ENCODE measurements at places on chromosomes 4 and X. TPM values are rescaled to one million over a fixed set of nuclear protein-coding genes. Genes with fewer than 3 reads are reported as not detected.

Gene GLRA3
- total RNA-seq = 0.60 TPM

Gene DTHD1
- total RNA-seq = not detected

Gene MAGED2
- 303 TPM for total RNA-seq

DNA sequence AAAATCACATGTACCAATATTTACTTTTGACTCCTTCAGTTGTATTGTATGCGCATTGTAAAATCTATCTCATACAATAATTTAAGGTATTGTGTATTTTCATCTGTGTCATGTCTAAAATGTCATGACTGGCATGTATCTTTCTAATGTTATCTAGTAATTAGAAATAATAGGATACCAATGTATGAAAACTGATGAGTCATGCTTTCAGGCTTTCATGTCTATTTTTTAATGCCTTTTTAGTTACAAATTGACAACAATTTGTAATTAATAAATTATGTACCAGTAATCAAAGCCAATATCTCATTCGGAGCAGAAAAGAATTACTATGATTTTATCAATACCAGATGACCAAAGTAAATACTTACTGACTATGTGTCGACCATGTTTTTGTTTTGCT lies 107.7 kb downstream of the GALNTL6 start:
- peaks cover 3% of the 10 kb centered on the region for H3K27me3 ChIP-seq
- H3K27ac ChIP-seq = no peak overlapping the region
- H3K4me3 ChIP-seq = no peak overlapping the region
- H3K36me3 ChIP-seq = no peaks in the 10 kb centered on the region
- no peaks in the 10 kb centered on the region for H3K4me1 ChIP-seq

- no peaks in the 10 kb centered on the region for H3K27me3 ChIP-seq
- no peak overlapping the region for H3K4me3 ChIP-seq
- H3K36me3 ChIP-seq = no peaks in the 10 kb centered on the region
These were observed 32.7 kb upstream of the FAM9C start for GRCh38 chrX:13077168-13077567.

Gene PDCL2
- not detected for total RNA-seq

DNA sequence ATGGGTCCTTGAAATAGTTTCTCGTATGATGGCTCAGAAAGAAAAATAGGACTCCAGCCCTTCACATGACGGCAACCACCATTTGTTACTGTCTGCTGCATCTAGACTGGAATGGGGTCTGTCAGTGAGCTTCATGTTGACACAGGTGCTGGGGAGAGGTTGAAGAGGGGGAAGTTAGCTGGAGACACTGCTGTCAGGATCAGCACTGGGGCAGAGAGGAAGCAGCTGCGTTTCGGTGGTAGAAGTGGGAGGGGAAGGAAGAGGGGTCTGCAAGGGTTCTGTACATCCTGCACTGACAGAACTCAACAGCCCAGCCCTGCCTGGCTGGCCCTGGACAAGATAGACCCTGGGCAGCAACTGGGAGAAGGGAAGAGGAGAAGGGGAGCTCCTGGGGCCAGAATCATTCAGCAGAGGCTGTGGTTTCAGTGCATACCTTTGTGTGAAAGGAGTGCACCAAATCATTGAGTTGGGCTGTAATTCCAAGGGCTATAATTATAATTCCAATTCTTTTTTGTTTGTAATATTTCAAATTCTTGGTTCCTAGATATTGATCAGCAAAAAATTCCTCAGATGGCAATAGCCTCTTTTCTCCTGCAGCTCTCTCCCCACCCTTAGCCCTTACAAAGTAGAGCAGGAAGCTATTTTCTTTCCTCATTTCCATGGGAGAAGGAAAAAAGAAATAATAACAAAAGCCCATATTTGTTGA lies 119.4 kb upstream of the C1GALT1C1 start:
- H3K27ac ChIP-seq = no peak overlapping the region
- DNase-seq = no peak
- H3K36me3 ChIP-seq = no peaks in the 10 kb centered on the region
- no peaks in the 10 kb centered on the region for H3K27me3 ChIP-seq
- H3K4me3 ChIP-seq = peak overlapping the region; percentile 11

- peaks cover 21% of the 10 kb centered on the region for H3K27me3 ChIP-seq
- H3K4me3 ChIP-seq = peak overlapping the region; percentile 95
- H3K27ac ChIP-seq = no peak overlapping the region
- DNase-seq = no peak
- H3K4me1 ChIP-seq = peaks cover 31% of the 10 kb centered on the region
These were observed 1.3 kb downstream of the QDPR start for GRCh38 chr4:17510582-17510981.

DNA sequence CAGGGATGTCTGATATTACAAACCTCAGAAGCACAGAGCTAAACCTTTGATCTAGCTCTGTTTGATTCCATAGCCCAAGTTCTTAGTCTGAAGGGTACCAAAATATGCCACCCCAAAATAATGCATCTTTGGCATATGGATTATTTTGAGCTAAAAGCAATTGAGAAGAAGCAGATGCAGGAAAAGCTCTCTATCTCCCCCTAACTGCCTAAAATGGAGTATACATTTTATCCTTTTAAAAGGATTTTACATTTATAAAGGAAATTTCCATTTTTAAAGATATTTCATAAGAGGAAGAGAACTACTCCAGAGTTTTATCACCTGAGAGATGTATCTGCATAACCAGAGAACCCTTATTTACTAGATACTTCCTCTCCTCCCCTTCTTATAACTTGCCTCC lies 158.7 kb downstream of the ZNF674 start:
- H3K4me1 ChIP-seq = no peaks in the 10 kb centered on the region
- H3K36me3 ChIP-seq = no peaks in the 10 kb centered on the region
- no peak for DNase-seq
- no peaks in the 10 kb centered on the region for H3K27me3 ChIP-seq

- no peaks in the 10 kb centered on the region for H3K27me3 ChIP-seq
- peaks cover 4% of the 10 kb centered on the region for H3K4me1 ChIP-seq
- no peak overlapping the region for H3K4me3 ChIP-seq
- H3K36me3 ChIP-seq = no peaks in the 10 kb centered on the region
- no peak overlapping the region for H3K27ac ChIP-seq
- DNase-seq = no peak
These were observed 78.3 kb upstream of the EGFL6 start for GRCh38 chrX:13491061-13491460.

GRCh38 chrX:149495573-149496071 lies 9.5 kb downstream of the IDS start:
- no peak for DNase-seq
- peak overlapping the region; percentile 34 for H3K27ac ChIP-seq
- no peaks in the 10 kb centered on the region for H3K27me3 ChIP-seq

DNA sequence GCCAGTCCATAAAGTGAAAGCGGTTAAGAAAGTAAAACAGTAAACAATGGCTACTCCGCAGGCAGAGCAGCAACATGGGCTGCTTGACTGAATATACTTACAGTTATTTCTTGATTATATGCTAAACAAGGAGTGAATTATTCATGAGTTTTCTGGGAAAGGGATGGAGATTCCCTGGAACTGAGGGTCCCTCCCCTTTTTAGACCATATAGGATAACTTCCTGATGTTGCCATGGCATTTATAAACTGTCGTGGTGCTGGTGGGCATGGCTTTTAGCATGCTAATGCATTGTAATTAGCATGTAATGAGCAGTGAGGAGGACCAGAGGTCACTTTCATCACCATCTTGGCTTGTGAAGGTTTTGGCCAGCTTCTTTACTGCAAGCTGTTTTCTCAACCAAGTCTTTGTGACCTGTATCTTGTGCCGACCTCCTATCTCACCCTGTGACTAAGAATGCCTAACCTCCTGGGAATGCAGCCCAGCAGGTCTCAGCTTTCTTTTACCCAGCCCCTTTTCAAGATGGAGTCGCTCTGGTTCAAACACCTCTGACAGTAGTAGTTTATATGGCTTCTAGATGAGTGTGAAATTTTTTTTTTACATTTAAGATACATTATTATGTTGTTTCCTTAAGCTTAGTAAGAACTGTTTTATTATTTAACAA lies 514.8 kb upstream of the TENM3 start:
- H3K36me3 ChIP-seq = no peaks in the 10 kb centered on the region
- DNase-seq = no peak
- H3K4me3 ChIP-seq = no peak overlapping the region
- H3K4me1 ChIP-seq = no peaks in the 10 kb centered on the region
- no peak overlapping the region for H3K27ac ChIP-seq

- H3K4me1 ChIP-seq = peaks cover 15% of the 10 kb centered on the region
- H3K27me3 ChIP-seq = no peaks in the 10 kb centered on the region
- no peak for DNase-seq
- H3K27ac ChIP-seq = no peak overlapping the region
- H3K36me3 ChIP-seq = peaks cover 8% of the 10 kb centered on the region
These were observed 25.5 kb downstream of the PDLIM5 start for GRCh38 chr4:94477227-94477626.

GRCh38 chrX:140815868-140816267 lies 106.3 kb downstream of the LINC00632 start:
- H3K27me3 ChIP-seq = no peaks in the 10 kb centered on the region
- H3K36me3 ChIP-seq = no peaks in the 10 kb centered on the region
- no peak for DNase-seq

- no peak for DNase-seq
- H3K27ac ChIP-seq = peak overlapping the region; percentile 61
- H3K36me3 ChIP-seq = no peaks in the 10 kb centered on the region
- no peak overlapping the region for H3K4me3 ChIP-seq
These were observed 100.5 kb downstream of the CLNK start for GRCh38 chr4:10584042-10584441.
